ENCODE measurements at places on chromosomes 12 and 14. TPM values are rescaled to one million over a fixed set of nuclear protein-coding genes. Genes with fewer than 3 reads are reported as not detected.

Gene HOXC11
- not detected for total RNA-seq

Gene PLXNC1
- total RNA-seq, result 0.89 TPM

Gene PLCZ1
- not detected for total RNA-seq

Gene STYX
- total RNA-seq, result 8.0 TPM

Gene EPYC
- total RNA-seq, result 0.67 TPM

Gene POTEG
- not detected for total RNA-seq

Measured in bronchus fibroblast of lung (primary cell).